ENCODE measurements at places on chromosomes 7 and 10.

GRCh38 chr7:155764438-155764793 lies 47.8 kb downstream of the SHH start:
- no peak for DNase-seq

GRCh38 chr7:102991540-102992214 lies 78.9 kb downstream of the LRRC17 start:
- DNase-seq: no peak

DNA sequence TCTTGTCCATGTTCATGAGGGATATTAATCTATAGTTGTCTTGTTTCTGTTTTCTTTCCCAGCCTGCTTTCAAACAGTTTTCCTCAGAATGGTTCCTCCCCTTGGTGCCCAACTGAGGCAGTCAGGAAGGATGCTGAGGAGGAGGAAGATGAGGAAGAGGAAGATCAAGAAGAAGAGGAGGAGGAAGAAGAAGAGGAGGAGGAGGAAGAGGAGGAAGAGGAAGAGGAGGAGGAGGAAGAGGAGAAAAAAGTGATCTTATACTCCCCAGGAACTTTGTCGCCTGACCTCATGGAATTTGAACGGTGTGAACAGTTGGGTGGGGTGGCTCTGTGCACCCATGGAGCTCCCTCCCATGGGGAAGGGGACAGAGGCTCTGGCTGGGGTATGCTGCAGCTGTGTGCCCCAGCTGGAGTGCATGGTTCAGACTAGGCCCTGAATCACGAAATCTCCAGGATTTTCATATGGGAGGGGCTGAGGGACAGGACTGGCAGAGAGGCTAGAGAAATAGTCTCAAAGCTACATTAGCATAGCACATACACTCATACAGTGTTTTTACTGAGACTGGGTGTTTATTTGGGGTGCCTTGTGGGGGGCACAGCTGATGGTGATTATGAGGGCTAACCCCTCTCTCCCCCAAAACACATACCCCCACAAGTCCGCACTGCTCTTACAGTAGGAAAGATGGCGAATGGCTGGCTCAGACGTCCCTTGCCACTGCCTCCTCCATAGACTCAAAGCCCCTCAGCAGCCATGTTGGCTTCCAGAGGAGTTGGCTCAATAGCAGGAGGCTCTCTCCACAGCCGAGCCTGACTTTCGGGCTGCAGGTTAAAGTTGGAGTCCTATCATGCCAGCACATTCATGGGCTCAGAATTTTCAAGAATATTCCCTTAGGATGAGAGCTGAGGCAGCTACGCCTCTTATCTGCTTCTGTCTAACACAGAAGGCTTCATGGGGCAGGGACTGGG lies 11.9 kb downstream of the STRA8 start:
- DNase-seq: no peak

GRCh38 chr7:101746314-101746713 lies 71.1 kb upstream of the CUX1 start:
- no peak for DNase-seq

- no peak for DNase-seq
Observed at GRCh38 chr10:66586073-66586472, 339.8 kb upstream of the LRRTM3 start.

DNA sequence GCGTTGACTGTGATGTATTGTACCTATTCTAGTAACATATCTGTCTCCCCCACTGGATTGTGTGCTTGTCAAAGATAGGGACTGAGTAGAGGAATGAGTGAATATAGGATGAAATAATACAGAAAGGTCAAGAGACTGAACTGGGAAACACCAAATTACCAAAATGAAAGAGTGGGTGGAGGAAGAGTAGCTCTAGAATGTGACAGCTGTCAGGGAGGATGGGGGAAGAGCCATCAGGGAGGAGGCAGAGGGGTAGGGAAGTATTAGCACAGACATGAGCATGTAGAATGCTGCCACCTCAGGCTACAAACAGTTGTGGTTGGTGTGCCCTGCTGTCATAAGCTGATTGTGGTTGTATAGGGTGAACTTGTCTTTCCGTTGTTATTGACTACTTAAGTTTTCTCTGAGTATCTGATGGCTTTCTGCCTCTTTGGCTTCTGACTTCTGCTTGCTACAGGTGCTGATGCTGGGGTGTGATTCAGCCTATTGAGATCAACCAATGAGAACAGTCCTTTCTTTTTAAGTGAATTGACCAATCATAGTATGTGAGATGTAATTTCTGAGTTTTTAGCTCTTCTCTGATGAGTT lies 5.6 kb downstream of the CCSER2 start:
- DNase-seq: peak; percentile 23

DNA sequence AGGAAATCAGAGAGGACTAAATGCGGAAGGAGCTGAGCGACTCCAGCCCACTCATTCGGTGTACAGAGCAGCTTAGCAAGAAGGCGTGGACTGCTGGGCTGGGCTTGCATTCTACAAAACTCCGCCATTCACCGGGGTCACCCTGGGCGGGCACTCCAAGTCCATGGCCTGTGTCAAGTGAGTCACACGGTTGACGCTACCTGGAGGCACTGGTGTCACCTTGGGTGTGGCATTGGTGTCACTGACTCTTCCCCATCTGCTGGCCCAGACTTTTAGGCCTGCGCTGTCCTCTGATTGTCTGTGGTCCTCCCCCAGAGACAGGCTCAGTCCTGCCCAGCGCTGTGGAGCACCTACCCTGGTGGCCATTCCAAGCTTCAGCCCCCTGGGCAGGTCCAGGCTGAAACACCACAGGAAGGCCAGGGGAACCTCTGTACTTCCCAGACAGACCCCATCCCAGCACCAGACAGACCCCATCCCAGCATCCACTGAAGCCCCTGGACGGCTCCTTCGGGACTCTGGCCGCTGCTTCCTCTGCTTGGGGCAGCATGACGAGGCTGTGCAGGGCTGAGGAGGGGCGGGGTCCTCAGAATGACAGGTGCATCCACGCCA lies 30.6 kb upstream of the CNPY1 start:
- no peak for DNase-seq

DNA sequence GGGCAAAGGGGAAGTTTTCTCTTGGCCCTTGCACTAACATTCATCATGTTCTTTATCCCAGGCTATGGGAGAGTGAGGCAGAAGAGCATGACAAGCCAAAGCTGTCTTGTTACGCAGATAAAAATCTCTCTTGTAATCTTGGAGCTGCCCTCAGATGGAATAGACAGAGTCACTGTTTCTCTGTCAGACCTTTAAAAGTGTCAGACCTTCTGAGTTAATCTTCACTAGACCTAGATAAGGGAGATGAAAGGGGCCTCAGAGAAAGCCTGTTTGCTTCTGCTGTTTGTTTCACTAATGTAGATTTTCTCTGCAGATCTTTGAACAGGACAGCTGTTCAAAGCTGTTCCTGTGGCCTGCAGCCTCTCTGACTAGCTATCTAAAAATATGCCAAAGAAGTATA lies 112.9 kb downstream of the KIF20B start:
- no peak for DNase-seq

DNA sequence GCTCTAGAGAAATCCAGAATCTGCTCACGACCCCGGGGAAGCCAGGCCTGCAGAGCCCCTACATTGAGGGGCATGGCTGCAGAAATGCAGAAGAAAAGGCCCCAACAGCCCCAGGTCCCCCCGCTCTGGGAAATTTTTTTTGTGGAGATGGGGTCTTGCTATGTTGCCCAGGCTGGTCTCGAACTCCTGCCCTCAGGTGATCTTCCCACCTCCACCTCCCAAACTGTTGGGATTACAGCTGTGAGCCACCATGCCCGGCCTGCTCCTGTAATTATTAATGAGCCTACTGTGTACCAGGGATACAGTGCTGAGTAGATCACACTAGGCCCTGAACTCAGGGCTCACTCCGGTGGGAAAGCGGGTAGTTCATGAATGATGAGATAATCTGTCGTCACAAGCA lies 29.9 kb downstream of the TNRC18 start:
- no peak for DNase-seq

All from stimulated activated CD8-positive, alpha-beta memory T cell treated with anti-CD3 and anti-CD28 coated beads, Interleukin-4, amount 100 ng/mL, for 1 hour (primary cell).